Dermis microvascular lymphatic vessel endothelial cell (primary cell): ENCODE measurements at places on chromosomes 11 and 22. TPM values are rescaled to one million over a fixed set of nuclear protein-coding genes. Genes with fewer than 3 reads are reported as not detected.

The PTPRCAP gene
- 0.51 TPM in 1 of 2 replicates, not detected in the other for total RNA-seq

DNA sequence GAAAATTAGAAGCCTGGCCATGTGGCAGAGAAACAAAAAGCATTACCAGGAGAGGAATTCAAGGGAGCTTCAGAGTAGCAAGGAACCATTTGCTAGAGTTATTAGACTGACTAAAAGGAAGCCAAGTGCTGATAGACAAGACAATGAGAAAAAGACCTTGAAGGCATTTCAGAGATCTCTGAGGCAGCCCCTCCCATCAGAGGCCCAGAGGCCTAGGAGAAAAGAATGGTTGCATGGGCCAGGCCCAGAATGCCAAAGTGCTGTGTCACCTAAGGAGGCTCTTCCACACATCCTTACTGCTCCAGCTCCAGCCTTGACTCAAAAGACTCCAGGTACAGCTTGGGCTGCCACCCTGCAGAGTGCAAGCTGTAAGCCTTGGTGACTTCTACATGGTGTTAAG lies 61.8 kb upstream of the POU2AF2 start:
- DNase-seq: no peak

GRCh38 chr11:79400717-79401330 lies 40.0 kb downstream of the TENM4 start:
- DNase-seq: no peak

DNA sequence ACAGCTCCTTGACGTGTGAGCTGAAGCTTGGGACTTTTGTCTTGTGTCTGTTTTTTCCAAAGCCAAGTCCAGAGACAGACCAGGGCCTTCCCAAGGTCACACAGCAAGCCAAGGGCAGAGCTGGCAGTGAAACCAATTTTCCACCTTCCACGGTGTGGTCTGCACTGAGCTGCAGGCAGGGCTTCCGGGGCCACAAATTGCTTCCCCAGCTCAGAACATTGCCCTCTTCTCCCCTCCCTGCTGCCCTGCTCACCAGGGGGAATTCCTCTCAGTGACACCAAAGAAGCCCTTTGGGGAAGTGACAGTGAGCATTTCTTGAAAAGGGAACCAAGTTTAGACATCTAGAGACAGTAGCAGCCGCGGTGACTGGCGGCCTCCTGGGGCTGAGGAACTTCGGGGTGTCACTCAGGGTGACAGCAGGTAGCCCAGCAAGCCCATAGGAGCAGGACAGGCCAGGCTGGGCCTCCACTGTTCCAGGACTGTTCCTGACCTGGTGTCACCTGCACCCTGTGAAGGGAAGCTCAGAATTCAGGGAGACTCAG lies 9.2 kb downstream of the FXYD2 start:
- DNase-seq: no peak

GRCh38 chr11:60887556-60887955 lies 18.8 kb downstream of the PRPF19 start:
- peak; percentile 76 for DNase-seq

- DNase-seq: peak; percentile 58
Observed at GRCh38 chr11:68380786-68381622, 68.6 kb downstream of the LRP5 start.

DNA sequence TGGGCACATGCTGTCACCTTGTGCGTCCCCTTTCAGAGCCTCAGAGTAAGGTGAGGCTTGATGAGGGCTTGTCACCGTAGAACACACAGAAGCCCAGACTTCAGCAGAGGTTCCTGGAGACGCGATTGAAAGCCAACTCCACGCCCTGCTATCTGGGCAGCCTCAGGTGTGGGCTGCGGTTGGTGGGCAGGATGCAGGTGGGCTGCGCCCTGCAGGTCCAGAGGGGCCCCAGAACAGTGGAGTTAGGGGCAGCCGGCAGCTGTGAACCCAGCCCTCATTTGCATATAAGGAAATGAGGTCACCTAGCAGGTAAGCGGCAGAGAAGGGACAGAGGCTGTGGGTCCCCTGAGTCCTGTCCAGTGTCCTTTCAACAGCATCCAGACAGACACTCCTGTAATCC lies 15.4 kb downstream of the PHLDA2 start:
- no peak for DNase-seq

DNA sequence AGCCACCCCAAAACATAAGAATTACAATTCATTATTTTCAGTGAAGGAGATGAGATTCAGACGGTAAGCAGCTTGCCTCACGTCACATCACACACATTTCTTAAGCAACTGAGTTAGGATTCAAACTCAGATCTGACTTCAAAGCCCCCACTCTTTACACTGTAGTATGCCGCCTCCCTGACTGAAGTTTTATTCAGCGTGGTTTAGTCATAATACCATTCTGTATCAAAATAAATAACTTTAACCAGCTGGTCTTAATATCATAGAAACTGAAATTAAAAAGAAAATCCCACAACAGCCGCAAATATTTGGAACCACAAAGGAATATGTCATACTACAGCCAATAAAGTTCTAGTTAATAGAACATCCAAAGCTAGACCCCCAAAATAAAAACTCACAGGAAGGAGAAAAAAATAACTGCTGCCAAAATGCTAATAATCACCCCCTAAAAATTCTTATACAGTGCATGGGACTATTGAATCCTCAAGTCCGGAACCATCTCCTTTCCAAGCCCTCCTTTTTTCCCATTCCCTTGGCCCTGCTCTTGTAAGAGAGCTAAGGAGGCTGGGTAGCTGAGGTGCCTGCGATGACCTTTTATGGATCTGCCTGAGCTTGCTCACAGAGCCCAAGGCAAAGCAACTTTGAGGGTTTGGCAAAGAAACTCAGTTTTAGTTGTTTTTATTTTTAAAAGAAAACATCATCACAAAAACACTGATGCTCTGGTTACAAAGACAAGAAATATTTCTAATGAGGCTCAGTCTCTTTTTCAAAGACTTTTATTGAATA lies 334.5 kb downstream of the TTC28 start:
- no peak for DNase-seq
